SJSA1 (cell line): ENCODE measurements at places on chromosomes 4 and X.

DNA sequence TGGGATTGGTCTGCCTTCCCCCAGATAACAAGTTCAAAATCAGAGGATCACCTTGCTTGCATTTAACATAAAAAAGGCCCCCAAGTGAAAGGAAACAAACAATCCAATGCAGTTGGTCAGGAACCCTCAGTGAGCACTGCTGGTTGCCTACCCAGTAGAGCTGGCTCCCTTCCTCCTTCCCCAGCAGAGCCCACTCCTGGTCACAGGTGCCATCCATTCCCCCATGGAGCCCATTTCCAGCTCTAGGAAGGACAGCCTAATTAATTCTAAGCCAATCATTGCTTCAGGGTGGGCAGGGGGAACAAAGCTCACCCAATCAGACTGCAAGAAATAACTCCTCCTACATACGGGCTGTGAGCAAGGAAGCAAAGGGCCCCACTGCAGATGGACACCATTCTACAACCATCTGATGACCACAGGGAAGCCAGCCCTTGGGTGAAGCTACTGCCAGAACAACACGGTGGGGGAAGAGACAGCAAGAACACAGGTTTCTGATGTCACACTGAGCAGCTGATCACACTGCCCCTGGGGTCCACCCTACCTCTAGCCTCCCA is 86.5 kb downstream of the SH3KBP1 start:
- no peak for DNase-seq

DNA sequence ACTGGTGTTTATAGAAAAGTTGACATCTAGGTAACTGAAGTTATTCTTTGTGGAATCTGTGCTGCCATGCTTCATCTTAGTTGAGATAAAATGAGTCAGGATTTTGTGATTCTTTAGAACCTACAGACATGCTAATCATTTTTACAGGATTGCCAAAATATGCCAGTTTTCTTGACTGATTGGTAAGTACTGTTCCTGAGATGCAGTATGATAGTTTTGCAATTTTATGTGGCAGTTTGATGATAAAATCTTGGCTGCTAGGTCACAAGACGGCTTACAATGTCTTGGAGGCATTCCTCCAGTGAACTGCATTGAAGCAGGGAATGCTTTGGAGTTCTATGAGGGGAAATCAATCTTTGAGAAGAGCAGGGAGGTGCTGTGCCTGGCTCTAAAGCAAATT is 104.4 kb upstream of the ESX1 start:
- DNase-seq, result no peak

- DNase-seq, result no peak
Measured at GRCh38 chr4:158131027-158131426, 41.8 kb downstream of the GASK1B start.

DNA sequence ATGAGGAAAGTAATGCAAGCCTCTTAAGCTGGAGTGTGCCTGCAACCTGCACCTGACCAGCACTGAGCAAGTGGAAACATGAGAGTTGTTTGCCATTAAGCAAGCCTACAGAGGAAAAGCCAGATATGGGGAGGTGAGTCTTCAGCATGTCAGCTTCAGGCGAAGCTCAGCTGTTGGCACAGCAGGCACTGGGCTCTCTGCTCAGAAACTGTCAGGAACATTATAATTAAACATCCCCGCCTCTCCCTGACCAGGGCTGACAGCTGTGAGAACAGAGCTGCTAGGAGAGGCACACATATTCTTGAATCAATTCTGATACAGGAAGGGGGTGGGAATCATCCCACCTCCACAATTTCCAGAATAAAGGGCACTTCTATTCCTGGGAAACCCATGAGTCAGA is 19.0 kb upstream of the DCX start:
- DNase-seq, result no peak

- no peak for DNase-seq
Measured at GRCh38 chr4:20347531-20347930, 95.8 kb downstream of the SLIT2 start.

GRCh38 chr4:107519053-107519452 is 201.0 kb downstream of the PAPSS1 start:
- peak; percentile 20 for DNase-seq

DNA sequence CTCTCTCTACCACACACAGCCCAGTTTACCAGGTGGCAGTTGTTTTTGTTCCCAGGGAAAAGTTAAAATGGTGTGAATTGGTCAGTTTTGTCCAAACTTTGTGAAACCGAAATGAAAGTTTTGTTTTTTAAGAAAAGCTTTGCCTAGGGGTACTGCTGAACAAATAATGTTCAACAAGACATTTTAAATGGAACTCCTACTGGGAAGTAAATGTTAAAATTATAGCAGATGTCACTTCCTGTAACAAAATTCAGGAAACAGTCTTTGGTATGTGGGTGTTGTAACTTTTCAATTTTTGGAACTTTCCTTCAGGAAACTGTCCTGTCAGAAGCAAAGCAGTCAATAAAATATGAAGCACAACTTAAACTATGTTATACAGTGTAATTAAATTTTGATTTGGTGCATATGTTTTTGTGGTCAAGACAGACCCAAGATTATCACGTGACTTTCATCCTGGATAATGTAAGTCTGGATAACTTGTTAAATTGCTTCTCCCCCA is 79.5 kb downstream of the AFF1 start:
- DNase-seq, result no peak

GRCh38 chrX:102849396-102849795 is 87.7 kb upstream of the RAB40AL start:
- no peak for DNase-seq

DNA sequence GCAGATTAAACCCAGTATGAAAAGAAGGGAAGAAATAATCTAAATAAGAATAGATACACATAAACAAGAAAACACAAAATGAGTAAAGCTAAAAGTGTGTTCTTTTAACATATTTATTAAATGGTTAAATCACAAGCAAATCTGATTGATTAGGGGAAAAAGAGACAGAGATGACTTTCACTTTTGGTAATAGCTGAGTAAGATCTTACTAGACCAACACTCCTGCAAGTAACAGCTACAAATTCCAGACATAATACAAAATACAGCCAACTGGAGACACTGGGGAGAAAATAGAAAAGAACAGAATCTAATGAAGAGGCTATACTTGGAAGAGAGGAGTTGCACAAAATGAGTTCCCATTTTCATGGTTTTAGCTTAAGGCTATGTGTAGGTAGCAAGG is 33.5 kb downstream of the OR13H1 start:
- DNase-seq, result no peak
